Dermis microvascular lymphatic vessel endothelial cell (primary cell): ENCODE measurements at places on chromosomes 4 and X. TPM values are rescaled to one million over a fixed set of nuclear protein-coding genes. Genes with fewer than 3 reads are reported as not detected.

RTL9 gene
- total RNA-seq = not detected in 2 replicates

FMR1 gene
- total RNA-seq = 22.8 and 27.2 TPM in 2 replicates

DNA sequence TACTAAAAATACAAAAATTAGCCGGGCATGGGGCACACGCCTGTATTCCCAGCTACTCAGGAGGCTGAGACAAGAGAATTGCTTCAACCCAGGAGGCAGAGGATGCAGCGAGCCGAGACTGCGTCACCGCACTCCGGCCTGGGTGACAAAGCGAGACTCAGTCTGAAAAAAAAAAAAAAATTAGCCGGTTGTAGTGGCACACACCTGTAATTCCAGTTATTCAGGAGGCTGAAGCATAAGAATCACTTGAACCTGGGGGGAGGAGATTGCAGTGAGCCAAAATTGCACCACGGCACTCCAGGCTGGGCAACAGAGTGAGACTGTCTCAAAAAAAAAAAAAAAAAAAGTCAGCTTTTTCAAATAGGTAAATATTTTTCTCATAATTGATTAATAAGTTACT lies 71.9 kb downstream of the WDFY3 start:
- DNase-seq = no peak

DNA sequence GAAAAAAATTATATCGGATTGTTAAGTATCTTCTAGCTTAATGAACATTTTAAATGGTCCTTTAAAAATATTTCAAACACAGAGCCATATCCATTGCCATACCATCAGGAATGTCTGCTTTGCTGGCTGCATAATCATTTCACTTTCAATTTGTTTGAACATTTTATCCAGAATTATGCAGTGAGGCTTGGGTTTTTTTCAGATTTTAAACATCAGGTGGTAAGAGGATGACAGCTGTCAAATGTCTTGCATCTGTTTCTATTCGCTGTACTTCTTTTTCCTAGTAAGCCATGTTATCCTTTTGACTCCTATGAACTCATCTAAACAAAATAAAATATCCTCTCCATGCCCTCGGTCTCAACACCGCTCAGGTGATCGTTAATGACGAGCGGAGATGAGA lies 802 bp downstream of the RFC1 start:
- no peak for DNase-seq

- no peak for DNase-seq
Observed at GRCh38 chrX:15404401-15405096, 20.3 kb upstream of the VEGFD start.

- no peak for DNase-seq
Observed at GRCh38 chr4:69214716-69215115, at the start of gene UGT2B11. UGT2B11 (minus strand) TSS chr4:69214748; CDS start chr4:69214722, 26 bp downstream.

DNA sequence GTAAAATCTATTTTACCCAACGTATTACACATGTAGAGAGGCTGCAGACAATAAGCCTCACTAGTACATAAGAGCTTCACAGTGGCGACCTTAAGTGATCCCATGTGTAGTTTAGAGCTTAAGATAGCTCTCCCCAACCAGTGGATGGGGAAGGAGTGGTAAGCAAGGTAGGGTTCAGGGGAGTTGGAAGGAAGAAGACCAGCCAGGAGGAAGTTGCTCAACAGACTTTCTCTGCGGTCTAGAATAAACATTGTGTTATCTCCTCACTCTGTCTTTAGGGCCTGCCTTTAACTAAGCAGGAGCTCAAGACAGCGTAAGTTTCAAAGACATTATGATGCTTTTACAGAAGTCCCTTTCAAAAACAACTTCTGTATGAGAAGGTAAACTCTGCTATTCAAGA lies 16.8 kb downstream of the MEPE start:
- DNase-seq = no peak
